ENCODE measurements at places on chromosomes 5 and 9.

- H3K36me3 ChIP-seq: no peaks in the 10 kb centered on the region
- H3K27me3 ChIP-seq: peaks cover 15% of the 10 kb centered on the region
- no peak overlapping the region for H3K4me3 ChIP-seq
- DNase-seq: no peak
These were observed 6.7 kb upstream of the BRINP1 start for GRCh38 chr9:119375892-119376291.

DNA sequence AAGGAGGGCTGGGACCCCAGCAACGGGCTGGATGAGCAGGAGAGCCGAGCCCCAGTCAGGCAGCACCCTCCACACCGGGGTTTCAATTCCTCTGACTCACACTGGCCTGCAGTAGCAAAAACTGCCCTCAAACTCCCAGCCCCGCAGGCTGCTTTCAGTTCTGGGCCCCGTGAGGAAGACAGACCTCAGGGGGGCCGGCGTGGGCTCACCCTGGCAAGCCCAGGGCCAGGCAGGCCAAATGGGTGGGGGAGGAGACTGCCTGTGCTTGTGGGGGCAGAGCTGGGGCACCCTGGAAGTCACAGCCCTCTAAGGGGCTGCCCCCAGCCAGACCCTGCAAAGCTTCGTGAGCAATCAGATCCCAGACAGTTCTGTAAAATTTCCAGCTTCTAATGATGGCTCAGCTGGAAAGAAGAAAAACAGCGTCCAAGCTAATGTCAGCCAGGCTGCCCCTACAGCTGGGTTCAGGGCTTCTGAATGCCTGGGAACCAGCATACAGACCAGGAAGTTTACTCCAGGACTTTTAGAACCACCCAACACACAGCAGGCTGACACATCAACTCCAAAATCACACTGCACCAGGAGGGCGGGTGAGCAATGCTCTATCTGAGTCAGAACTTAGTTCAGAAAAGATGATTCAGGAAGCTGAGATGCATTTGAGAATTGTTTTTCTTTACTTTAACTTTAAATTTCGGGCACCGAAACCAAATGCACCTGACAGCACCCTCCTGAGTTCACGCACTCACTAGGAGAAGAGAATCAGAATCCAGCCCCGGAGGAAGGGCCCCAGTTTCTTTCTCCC, 34.7 kb downstream of the LPCAT1 start:
- peak; percentile 69 for DNase-seq
- no peaks in the 10 kb centered on the region for H3K27me3 ChIP-seq
- H3K4me3 ChIP-seq: peak overlapping the region; percentile 30
- peaks cover 36% of the 10 kb centered on the region for H3K36me3 ChIP-seq
- H3K27ac ChIP-seq: peak overlapping the region; percentile 68

- no peak for DNase-seq
- H3K27ac ChIP-seq: no peak overlapping the region
- no peak overlapping the region for H3K4me3 ChIP-seq
- no peaks in the 10 kb centered on the region for H3K27me3 ChIP-seq
- no peaks in the 10 kb centered on the region for H3K36me3 ChIP-seq
These were observed 90.6 kb upstream of the ICE1 start for GRCh38 chr5:5331848-5332247.

DNA sequence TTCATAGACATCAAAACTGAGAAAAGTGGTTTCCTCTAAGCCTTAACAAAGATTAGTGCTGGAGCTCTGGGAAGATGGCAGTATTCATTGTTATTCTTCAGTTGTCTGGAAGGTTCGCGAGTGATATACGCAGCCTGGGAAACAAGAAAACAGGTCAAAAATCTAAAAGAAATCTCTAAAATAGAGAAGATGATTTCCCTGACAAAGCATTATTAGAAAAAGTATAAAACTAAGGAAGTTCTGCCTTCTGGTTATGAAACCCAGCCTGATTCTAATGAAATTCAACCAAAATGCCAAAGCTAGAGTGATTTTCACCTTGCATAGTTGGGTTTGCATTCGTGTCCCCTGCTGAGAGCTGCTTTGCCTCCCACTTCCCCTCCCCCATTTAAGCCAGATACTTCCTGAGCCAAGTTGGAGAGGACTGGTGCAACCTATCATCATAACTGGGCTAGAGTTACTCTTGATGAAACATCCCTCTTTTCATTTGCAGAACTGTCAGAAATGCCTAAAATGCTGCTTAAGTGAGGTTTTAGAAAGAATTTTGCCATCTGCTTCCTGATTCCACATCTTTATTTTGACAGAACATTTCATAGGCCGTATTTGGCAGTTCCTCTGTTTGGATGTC, 48.4 kb downstream of the NDFIP1 start:
- H3K4me3 ChIP-seq: no peak overlapping the region
- no peak for DNase-seq
- H3K27me3 ChIP-seq: no peaks in the 10 kb centered on the region
- H3K36me3 ChIP-seq: peaks cover 12% of the 10 kb centered on the region
- peaks cover 35% of the 10 kb centered on the region for H3K4me1 ChIP-seq
- peak overlapping the region; percentile 75 for H3K27ac ChIP-seq

DNA sequence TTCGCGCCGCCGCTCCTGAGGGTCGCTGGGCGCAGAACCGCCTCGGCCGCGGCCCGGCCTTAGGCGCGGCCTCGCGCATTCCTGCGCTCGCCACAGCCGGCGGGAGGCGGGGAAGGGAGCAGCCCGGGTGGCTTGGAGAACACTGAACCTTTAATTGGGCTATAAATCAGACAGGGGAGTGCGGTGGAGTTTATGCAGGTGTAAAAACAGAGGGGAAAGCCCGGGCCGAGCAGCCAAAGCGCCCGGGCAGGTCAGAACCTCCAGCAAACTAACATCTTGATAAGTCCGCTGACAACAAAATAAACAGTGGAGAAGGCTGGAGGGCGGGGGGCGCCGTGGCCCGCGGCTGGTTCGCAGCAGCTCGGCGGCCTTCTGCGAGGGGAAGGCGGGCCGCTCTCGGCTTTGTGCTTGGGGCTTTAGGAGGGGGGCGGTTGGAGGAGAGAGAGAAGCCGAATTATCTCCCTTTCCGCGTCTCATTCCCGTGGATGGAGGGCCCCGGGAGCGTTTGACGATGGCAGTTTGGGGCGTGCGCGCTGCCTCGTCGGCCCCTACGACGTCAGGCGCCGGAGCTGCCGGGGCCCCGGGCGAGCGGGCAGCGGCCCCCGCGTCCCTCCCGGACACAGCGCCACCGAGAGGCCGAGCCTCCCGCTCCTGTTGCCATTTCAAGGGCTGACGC, 11.3 kb downstream of the FOXD1 start:
- H3K27me3 ChIP-seq: peaks cover 92% of the 10 kb centered on the region
- peak overlapping the region; percentile 52 for H3K4me3 ChIP-seq
- DNase-seq: no peak
- H3K36me3 ChIP-seq: no peaks in the 10 kb centered on the region
- no peak overlapping the region for H3K27ac ChIP-seq

GRCh38 chr9:94825611-94825958, 99.1 kb downstream of the AOPEP start:
- peaks cover 18% of the 10 kb centered on the region for H3K36me3 ChIP-seq
- peaks cover 8% of the 10 kb centered on the region for H3K4me1 ChIP-seq
- no peak overlapping the region for H3K27ac ChIP-seq
- DNase-seq: no peak
- H3K4me3 ChIP-seq: no peak overlapping the region
- H3K27me3 ChIP-seq: no peaks in the 10 kb centered on the region

GRCh38 chr5:121967187-121967586, 5.4 kb downstream of the SRFBP1 start:
- no peak for DNase-seq
- no peak overlapping the region for H3K27ac ChIP-seq
- H3K4me3 ChIP-seq: no peak overlapping the region
- peaks cover 29% of the 10 kb centered on the region for H3K36me3 ChIP-seq

DNA sequence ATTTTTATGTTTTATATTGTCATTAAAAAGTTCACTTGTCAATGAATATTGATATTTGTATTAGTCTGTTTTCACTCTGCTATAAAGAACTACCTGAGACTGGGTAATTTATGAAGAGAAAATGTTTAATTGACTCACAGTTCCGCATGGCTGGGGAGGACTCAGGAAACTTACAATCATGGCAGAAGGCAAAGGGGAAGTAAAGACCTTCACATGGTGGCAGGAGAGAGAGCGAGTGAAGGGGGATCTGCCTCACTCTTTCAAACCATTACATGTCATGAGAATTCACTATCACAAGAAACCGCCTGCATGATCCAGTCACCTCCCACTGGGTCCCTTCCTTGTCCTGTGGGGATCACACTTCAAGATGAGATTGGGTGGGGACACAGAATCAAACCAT, 27.4 kb downstream of the SRD5A1 start:
- no peak overlapping the region for H3K4me3 ChIP-seq
- H3K4me1 ChIP-seq: peaks cover 4% of the 10 kb centered on the region
- DNase-seq: no peak
- H3K27me3 ChIP-seq: no peaks in the 10 kb centered on the region
- peak overlapping the region; percentile 28 for H3K27ac ChIP-seq

DNA sequence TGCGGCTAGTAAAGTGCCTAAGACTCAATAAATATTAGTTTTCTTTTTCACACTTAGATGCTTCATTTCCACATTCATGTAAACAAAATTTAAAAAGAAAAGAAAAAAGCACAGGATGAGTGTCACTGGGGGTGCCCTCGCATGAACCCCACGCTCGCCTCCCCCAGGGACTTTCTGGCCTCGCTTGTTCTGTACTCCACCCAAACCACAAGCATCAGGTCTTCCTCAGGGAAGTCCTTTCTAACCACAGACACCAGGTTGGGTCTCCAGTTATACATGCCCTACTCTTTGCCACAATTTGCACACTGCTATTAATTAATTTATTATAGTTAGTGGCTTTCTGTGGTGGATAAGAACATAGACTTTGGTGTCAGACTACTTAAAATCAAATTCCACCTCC, 92.4 kb downstream of the RORB start:
- no peaks in the 10 kb centered on the region for H3K4me1 ChIP-seq
- no peaks in the 10 kb centered on the region for H3K36me3 ChIP-seq
- peaks cover 3% of the 10 kb centered on the region for H3K27me3 ChIP-seq

DNA sequence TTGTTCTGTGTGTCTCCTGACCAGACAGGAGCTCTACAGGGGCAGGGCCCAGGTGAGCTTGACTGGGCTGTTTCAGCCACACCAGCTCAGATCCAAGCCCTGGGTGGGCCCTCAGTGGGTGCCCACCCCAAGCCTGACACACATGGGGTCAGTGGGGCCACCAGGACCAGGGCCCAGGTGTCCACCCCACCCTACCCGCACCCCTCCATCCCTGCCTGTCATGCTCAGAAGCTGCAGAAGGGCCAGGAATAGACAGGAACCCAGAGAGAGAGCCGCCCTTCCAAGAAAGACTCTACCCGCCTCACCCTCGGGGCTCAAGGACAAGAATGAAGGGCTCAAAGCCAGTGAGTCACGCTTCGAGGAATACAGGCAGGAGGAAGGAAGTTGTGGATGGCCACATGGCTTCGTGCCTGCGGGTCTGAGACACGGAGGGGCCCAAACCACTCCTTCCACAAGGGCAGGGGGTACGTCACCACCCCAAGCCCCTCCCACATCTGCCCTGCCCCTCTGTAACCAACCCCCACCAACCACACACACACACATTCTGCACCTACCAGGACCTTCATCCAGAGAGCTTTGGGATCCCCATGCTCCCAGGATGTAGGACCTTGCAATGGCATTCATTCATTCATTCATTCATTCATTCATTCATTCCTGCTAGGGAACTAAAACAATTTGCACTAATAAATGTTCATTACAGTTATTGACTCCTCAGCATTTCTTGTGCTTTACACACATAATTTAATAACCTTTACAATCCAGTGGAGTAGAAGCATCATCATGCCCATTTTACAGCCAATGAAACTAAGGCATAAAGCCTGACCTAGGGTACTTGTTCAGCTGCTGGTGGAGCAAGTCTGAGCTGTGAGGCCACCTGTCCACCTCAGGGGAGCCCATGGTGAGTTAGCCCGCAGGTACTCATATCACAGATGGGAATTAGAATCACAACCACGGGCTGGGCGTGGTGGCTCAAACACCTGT, 55.9 kb upstream of the STXBP1 start:
- DNase-seq: peak; percentile 73
- peaks cover 45% of the 10 kb centered on the region for H3K4me1 ChIP-seq
- H3K36me3 ChIP-seq: peaks cover 5% of the 10 kb centered on the region
- no peaks in the 10 kb centered on the region for H3K27me3 ChIP-seq
- peak overlapping the region; percentile 85 for H3K27ac ChIP-seq

DNA sequence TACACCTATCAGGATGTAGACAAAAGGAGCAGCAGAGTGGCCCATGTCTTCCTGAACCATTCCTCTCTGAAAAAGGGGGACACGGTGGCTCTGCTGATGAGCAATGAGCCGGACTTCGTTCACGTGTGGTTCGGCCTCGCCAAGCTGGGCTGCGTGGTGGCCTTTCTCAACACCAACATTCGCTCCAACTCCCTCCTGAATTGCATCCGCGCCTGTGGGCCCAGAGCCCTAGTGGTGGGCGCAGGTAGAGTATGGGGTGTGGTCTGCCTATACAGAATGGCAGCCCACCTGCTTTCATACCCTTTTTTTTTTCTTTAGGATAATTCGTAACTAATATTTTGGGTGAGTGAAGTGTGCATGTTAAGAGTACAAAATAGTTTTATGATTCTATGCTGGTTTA, 1.1 kb downstream of the SLC27A6 start:
- H3K36me3 ChIP-seq: no peaks in the 10 kb centered on the region
- H3K27me3 ChIP-seq: peaks cover 36% of the 10 kb centered on the region
- H3K27ac ChIP-seq: no peak overlapping the region

DNA sequence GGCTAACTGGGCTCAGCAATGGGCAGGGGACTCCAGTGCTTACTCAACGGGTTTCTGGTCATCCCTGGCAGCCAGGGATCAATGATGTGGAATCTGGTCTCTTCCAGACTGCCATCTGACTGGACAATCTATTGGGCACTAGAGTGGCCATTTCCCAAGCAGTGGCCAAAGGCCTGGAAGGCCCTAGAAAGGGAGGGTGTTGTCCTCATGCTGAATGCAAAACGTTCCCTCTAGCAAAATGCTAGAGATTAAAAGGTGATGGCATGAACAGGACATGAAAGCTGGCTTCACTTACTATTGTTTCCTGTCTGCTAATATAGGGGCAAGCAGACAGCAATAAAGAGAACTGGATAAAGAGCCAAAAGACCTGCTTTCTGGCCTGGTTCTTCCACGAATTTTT, 254.2 kb upstream of the PANK3 start:
- no peak overlapping the region for H3K27ac ChIP-seq
- DNase-seq: no peak
- H3K36me3 ChIP-seq: peaks cover 13% of the 10 kb centered on the region
- peaks cover 22% of the 10 kb centered on the region for H3K4me1 ChIP-seq
- peaks cover 28% of the 10 kb centered on the region for H3K27me3 ChIP-seq
- no peak overlapping the region for H3K4me3 ChIP-seq

- H3K36me3 ChIP-seq: no peaks in the 10 kb centered on the region
- no peak for DNase-seq
- peaks cover 4% of the 10 kb centered on the region for H3K27me3 ChIP-seq
- no peak overlapping the region for H3K27ac ChIP-seq
These were observed 21.9 kb downstream of the DUSP1 start for GRCh38 chr5:172749076-172749475.

- peaks cover 3% of the 10 kb centered on the region for H3K36me3 ChIP-seq
- H3K27me3 ChIP-seq: no peaks in the 10 kb centered on the region
- no peak for DNase-seq
- H3K4me3 ChIP-seq: no peak overlapping the region
These were observed 26.6 kb downstream of the PTPDC1 start for GRCh38 chr9:94110821-94111252.
